Myocyte (in vitro differentiated cells): ENCODE measurements at places on chromosomes 3 and 15.
A peak's percentile ranks its signal among the peaks of the same experiment; 100 is the strongest.

DNA sequence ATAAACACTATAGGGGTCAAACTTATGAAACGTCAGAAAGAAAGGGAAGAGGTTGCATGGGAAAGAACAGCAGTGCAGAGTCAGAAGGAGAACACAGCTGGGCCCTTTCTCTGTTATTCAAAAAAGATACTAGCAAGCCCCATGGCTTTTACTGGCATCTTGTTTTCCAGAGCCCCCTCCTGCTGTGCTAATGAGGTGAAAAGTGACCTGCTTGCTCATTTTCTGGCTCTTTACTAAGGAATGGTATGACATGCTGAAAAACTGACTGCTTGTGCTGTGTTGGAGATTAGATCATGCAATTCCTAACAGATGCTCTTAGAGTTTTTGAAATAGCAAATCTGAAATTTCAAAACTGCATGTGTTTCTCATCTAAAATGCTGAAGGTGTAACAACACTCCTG lies 541.6 kb upstream of the ALCAM start:
- no peak for DNase-seq

GRCh38 chr3:167978071-167978470 lies 117.7 kb downstream of the GOLIM4 start:
- DNase-seq, result peak; percentile 80

DNA sequence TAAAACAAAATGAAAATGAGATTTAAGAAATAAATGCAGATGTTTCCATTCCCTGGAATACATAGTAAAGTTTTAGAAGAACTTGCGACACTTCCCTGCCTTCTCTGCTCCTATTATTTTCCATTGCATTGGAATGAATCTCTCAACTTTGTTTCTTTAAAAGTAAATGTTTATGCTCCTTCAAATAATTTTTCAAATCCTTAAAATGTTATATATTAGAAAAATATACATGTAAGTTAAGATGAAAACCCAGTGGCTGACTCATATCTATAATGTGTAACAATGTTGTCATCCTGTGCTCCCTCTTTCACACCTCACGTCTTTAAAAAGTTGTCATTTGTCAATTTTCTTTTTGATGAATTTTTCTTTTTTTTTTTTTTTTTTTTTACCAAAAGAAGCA lies 3.6 kb downstream of the RBMS3 start:
- peak; percentile 36 for DNase-seq

DNA sequence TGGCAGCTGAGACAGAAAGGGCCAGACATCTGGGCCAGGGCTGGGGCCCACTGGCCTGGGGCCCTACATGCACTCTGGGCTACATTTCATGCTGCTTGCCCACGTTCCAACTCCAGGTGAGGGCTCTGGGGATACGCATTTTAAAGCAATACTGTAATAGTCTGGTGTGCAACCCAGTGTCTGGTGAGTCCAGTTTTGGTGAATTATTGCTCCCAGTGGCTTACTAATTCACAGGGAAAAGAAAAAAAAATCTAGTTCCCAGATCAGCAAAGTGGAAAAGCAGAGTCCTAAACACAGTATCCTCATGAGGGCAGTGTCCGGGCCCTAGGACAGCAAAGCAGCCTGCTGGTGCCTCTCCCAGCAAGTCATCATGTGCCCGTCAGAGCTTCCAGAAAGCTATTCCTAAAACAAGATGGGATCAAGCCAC lies 82.4 kb downstream of the CCNL1 start:
- peak; percentile 54 for DNase-seq

- peak; percentile 64 for DNase-seq
Observed at GRCh38 chr3:160804762-160805161, 48.7 kb downstream of the PPM1L start.

DNA sequence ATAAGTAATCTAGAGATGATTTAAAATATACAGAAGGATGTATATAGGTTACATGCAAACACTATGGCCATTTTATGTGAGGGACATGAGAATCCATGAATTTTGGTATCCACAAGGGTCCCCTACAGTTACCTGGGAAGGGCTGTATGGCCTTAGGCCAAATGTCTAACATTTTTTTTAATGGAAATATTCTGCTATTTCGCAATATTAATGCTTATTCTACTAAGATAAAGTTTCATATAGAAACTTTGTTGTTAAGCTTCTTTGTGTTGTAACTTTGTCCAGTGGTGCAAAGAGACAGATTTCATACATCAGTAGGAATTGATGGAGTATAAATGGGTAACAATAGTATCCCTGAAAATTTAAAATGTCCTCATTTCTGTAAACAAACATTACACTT lies 233.4 kb upstream of the THBS1 start:
- no peak for DNase-seq

DNA sequence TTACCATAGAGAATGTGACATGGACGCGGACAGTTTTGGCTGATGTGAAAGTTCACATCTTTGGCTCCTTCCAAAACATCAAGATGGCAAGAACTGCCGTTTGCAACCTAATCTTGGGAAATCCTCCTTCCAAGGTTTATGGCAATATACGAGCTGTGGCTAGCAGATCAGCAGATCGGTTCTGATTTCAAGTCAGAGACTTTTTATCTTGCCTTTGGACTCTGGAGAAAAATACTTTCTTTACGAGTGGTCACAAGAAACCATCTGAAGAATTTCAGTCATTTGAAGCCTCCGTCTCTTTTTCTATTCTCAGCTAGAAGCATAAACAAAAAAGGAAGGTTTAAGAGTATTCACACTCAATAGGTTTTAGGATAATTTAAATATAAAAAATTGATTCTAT lies 153.5 kb upstream of the MEIS2 start:
- DNase-seq, result no peak

GRCh38 chr15:38873158-38873557 lies 308.5 kb upstream of the RASGRP1 start:
- no peak for DNase-seq

DNA sequence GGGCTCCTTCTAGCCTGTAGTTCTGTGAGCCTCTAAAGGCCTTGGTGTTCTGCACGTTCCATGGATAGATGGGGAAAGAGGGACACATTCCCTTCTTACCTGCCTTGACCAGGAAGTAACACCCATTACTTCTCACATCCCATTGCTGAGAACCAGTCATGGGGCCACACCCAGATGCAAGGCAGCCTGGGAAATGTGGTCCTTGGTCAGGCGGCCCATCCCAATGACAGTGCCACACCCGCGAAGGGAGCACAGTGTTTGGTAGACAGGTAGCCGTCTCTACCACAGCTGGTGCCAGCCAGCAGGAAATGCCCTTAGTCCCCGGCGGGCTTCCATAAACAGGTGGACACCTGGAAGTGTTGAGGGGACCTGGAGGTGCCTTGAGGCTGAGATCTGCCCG lies 23.2 kb upstream of the LCTL start:
- no peak for DNase-seq

DNA sequence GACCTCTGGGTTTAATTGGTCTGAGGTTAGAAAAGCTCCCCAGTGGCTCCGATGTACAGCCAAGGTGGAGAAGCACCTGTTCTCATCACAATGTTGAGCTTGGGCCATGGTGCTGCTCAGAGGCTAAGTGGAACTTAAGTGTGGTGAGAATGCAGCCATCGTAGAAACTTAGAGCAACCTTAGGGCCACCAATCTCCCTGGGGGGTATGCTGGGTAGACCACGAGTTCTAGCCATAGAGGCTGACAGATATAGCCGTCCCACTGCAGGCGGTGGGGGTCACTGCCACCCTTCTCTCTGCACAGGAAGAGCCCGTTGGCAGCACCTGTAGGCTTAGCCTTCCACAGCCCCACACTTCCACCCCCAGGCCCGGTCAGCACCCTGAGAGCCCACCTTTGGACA lies 38.0 kb downstream of the MGLL start:
- peak; percentile 58 for DNase-seq

DNA sequence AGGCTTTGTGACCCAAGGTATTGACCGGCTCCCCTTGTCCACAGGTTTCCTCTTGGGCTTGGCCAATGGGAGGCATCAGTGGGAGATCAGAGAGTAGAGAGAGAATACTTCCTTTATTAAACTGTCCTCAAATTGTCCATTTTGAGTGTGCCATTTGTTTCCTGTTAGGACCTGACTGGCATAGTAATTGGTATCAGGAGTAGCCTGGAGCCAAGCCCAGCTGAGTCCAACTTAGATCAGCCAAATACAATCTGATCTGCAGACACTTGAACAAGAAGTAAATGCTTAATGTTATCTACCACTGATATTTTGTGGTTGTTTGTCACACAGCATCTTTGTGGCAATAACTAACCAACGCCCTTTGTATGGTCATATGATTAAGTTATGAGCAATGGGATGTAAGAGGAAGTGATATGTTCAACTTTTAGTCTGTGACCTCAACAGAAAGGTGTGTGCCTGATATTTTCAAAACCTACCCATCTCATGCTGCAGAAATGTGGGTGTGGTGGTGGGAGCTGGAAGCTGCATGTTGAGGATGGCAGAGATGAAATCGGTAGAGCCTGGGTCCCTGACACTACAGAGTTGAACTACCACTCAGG lies 13.3 kb downstream of the MYD88 start:
- peak; percentile 61 for DNase-seq

DNA sequence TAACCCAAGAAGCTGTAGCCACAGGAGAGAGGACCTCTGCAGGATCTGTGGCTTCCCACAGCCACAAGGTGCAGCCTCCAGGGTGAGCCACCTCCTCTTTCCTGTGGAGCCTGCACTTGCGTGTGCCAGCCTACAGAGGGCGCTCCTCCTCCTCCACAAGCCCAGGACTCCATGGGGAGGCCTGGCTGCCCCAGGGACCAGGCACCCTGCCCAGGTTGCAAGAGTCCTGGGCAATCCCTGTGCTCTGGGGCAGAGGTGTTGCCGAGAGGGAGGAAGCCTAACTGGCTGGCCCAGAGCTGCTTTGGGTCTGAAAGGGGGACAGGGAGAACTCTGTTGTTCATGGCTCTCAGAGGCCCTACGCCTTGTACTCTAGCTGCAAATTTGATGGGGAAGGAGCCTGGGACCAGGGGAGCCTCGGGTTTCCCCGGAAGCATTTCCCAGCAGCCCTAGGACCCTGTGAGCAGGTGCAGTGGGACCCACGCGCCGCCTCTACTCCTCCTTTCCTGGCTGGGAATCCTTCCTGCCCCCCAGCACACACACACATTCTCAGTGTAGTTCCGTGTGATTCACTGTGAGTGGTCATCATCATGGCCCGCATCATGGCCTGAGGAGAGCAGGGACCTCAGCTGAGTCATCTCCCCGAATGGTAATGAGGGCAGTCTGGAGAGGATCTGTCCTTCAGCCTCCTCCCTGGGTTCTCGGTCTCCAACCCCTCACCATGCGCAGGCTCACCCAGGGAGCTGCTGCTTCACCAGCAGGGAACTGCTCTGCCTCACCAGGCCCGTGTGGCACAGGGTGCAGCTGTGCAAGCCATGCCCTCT lies 24.3 kb downstream of the TBC1D21 start:
- peak; percentile 94 for DNase-seq

DNA sequence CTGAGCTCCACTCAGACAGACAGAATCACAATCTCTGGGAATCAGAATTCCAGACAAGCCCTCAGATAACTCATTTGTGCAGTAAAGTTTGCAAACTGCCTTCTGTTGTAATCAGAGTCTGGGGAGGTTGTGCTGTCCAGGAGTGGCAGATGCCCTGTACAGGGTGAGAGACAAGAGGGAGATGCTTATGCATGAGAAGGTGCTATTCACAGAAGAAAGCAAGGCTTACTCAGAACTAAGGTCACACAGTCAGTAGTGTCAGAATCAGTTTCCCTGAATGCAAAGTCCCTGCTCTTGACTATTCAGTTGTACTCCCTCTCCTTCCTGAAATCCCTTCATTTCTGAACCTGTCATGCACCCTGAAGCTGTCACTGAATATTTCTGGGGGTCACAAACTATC lies 43.7 kb downstream of the SRPRB start:
- no peak for DNase-seq

DNA sequence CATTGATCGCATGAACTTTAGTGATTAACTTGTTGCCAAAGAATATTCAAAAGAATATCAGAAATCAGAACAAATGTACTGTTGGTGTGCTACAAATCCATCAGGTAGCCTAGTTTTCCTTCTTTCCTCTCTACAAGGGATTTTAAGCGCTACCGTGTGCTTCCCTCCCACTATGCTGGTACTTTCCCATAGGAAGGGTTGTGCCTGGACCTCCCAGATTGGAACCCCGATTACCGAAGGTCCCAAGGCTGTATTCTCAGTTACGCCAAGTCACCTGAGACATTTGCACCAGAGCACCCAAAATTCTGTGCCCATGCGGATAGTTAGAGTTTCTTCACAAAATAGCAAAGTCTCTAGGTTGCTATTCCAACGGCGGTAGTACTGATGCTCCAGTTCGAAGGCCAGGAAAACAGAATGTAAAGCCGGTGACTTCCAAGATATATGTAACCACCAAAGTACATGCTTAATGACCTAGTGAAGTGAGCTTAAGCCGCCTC lies 23.4 kb upstream of the GATM start:
- no peak for DNase-seq

- peak; percentile 24 for DNase-seq
Observed at GRCh38 chr15:58864602-58865424, 68.7 kb downstream of the SLTM start.

GRCh38 chr3:118988198-118989130 lies 46.2 kb downstream of the IGSF11 start:
- no peak for DNase-seq

- DNase-seq, result no peak
Observed at GRCh38 chr3:16820485-16820884, 64.3 kb upstream of the PLCL2 start.

GRCh38 chr3:106018102-106018501 lies 149.3 kb upstream of the CBLB start:
- no peak for DNase-seq

- DNase-seq, result no peak
Observed at GRCh38 chr3:192128060-192128459, 599.3 kb downstream of the FGF12 start.

- no peak for DNase-seq
Observed at GRCh38 chr15:98146031-98146820, 185.7 kb downstream of the ARRDC4 start.

DNA sequence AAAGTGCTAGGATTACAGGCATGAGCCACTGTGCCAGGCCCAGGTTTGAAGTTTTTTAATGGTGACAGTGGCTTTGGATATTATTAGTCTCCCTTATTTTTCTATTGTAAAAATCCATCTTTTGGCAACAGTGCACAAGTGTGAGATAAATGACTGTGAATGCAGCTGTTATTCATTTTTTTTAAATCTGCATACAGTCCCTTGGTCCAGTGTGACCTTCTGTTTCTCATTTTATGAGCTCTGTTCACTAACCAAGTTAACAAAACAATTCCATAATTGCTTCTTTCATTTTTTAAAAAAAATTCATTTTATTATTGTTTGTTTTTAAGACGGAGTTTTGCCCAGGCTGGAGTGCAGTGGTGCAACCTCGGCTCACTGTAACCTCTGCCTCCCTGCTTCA lies 381.8 kb downstream of the NAALADL2 start:
- DNase-seq, result no peak
